ENCODE measurements at places on chromosomes 3 and 15.

- no peak for DNase-seq
These were observed 112.2 kb downstream of the FEZF2 start for GRCh38 chr3:62261121-62261520.

DNA sequence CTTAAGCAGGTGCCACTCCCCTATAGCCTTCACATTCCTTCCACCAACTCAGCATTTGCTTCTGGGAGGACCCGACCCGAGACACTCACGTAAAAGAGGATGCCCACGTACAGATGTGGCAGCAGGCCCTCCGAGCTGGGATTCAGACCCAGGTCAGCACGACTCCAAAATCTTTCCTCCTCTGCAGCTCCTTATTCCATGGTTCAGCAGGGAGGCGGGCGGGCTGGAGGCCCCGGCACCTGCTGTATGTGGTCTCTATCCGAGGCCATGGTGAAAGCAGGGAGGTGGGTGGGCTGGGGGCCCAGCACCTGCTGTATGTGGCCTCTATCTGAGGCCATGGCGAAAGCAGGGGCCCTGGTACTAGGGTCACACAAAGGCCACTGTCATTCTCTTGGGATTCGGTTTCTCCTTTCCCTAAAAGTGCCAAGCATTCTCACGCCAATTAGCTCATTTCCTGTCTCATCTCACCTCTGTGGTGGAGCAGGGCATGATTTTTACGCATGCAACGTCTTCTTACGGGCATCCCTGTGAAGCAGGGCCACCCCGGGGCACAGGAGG lies 5.9 kb upstream of the MUC4 start:
- DNase-seq: no peak

DNA sequence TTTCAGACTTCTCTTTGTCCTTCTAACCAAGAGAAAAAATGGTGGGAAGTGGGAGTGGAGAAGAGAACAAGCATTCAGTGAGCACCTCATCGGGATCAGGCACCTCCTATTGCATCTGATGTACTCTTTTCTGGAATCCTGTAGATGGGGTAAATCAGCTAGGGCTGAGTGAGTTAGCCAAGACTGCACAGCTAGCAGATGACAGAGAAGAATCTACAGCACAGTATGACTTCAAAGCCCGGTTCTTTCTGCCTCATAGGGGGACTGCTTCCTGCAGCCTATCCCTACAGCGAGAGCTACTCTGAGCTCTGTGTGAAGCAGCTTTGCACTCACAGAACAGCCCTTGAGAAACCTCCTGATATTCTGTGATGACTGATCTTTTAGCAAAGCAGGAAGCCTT lies 275.2 kb upstream of the MEIS2 start:
- DNase-seq: no peak

GRCh38 chr3:58665405-58665804 lies 1.2 kb downstream of the FAM3D start:
- DNase-seq: no peak

DNA sequence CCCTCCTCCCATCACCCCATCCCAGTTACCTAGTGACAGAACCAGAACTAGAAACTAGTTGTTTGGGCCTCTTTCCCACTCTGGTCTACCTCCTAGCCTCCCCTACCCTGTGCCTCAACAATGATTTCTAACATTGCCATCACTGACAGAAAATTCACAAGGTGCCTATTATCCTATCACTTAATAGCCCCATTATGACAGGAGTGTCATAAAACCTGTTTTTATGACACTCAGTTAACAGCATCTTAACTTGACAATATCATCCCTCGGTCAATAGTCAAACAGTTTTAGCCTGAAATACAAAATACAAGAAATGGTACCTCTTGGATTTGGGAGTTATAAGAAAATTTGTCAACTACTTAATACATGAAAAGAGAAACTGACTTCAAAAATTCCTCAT lies 46.5 kb downstream of the ULK4 start:
- DNase-seq: no peak

Data from GM12892 (cell line).